ENCODE measurements at places on chromosomes 2 and 18.

- no peak for DNase-seq
Measured at GRCh38 chr2:11874861-11875260, 128.4 kb downstream of the LPIN1 start.

GRCh38 chr2:68909793-68910674 is 38.8 kb upstream of the BMP10 start:
- peak; percentile 40 for DNase-seq

DNA sequence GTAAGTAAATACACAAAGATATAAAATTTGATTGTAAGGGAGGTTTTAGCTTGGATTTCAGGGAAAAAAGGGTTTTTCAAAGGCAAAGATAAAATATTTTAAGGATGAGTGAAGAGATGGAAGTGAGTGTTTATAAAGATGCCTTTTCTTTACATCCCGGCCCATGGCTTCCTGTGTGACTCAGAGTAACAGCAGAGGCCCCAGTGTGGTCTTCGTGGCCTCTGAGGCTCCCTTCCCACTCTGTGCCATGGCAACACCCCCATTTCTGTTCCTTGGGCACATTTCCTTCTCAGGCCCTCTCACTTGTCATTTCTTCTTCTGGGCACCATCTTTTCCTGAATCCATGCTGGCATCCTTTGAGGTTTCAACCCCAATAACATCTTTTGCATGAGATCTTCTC is 92.6 kb upstream of the TMEM18 start:
- DNase-seq: no peak

DNA sequence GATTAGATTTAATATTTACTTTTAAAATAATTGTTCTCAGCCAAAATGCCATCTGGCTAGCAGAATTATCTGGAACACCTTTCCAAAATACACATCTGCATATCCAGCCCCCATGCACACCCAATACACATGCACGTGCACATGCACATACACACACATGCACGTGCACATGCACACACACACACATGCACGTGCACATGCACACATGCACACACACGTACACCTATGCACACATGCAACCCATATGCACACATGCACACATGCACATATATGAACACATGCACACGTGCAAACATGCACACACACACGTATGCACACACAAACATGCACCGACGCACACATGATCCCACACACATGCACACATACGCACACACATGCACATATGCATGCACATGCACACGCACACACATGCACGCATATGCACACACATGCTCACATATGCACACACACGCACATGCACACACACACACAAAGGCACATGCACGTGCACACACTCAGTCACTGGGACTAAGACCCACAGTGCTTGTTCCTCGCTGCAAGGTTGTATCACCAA is 53.5 kb downstream of the COPS8 start:
- DNase-seq: no peak

DNA sequence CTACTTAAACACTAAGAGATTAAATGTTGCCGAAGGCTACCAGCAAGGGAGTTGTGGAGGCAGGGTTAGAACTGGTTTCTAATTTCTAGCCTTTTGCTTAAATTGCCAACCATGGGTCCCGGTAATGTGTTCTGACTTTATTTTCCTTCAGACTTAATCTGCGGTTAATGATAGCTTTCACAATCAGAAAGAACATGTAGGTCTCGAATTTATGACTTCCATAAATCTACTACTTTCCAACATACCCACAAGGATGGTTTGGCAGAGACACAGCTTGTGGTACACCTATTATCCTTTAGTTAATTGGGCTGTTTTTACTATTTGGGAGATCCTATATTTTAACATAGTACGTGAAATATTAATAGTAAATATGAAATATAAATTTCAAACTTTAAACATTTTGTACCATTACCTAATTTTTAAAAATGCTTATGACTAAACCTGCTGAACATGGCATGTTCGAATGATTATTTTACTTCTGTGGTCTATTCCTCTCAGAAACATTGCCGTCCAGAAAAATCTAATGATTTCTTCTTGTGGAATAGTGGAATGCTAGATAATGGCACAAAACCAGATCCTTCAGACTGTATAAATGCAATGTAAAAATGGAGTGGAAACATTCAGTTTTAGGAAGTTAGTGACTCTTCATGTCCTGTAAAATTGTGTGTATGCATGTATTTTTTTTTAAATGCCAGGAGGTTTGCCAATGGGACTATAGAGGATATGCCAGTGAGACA is 41.3 kb downstream of the PARD3B start:
- no peak for DNase-seq

DNA sequence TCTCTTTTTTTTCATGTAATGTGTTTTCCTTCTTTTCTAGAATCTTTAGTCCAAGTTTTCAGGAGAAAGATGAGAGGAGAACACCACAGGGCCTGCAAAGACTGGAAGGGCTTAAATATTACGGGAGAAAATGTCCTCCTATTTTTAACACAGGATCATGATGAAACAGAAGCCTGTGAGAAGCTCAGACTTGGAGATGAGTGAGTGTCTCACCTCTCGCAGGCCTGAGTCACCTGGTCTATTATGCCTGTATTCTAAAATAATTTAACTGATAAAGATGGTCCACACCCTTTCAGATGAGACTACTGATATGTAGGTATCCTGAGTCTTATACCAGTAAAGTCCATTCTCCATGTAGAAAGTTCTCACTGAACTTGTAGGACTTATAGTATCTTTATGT is 143.2 kb downstream of the EPHA4 start:
- no peak for DNase-seq

GRCh38 chr2:85853499-85854165 is 35.2 kb downstream of the ST3GAL5 start:
- DNase-seq: no peak
